Epithelial cell of proximal tubule (primary cell): ENCODE measurements at places on chromosomes 12 and 14.

GRCh38 chr12:1747609-1748008 lies 56.7 kb downstream of the ADIPOR2 start:
- DNase-seq = no peak

GRCh38 chr12:132359551-132359950 lies 30.2 kb upstream of the GALNT9 start:
- no peak for DNase-seq

GRCh38 chr14:102295270-102295669 lies 9.7 kb downstream of the MOK start:
- DNase-seq = no peak

GRCh38 chr12:6697584-6698351 lies 2.8 kb downstream of the PIANP start:
- no peak for DNase-seq

GRCh38 chr12:89389755-89390661 lies 37.7 kb upstream of the DUSP6 start:
- no peak for DNase-seq
